ENCODE measurements at places on chromosomes 16 and 17.

DNA sequence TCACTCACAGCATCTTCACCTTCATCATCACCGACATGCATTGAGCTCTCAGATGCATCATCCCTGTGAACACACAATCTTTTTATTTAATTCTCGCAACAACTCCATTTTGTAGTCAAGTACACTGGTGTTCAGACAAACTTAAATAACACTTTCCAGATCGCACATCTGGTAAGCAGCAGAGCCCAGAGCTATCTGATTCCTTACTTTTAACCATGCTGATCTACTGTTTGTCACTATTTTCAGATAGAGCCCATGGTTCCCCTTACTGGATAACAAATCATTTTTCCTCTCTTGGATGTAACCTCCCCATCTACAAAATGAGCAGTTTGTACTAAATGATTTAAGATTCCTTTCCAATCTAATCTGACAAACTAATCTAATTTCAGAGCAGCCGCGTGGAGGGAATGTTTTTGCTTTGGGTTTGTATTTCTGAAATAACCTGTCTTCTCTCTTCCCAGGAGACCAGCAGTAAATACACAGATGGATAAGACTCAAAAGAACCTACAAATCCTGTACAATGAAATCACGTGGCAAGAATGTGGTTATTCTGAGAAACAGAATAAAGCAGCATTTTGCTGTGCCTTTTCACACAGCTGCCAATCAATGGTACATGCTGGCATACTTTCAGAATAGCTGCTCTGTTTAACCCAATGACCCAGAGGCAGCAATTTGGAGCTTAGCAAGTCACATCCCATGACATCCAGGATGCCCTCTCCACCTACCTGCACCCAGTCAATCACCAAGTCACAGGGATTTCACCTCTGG, 72.9 kb upstream of the CCL2 start:
- no peak for DNase-seq

DNA sequence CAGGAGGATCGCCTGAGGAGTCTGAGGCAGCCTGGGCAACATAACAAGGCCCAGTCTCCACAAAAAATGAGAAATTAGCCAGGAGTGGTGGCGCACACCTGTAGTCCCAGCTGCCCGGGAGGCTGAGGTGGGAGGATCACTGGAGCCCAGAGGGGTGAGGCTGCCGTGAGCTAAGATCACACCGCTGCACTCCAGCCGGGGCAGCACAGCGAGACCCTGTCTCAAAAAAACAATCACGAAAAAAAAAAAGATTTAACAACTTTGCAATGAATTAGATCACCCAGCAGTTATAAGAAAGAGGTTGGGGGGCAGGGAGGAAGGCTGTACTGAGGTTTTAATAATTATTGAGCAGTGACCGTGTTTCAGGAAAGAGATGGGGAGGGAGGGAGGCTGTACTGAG, 49.4 kb downstream of the RPH3AL start:
- no peak for DNase-seq

DNA sequence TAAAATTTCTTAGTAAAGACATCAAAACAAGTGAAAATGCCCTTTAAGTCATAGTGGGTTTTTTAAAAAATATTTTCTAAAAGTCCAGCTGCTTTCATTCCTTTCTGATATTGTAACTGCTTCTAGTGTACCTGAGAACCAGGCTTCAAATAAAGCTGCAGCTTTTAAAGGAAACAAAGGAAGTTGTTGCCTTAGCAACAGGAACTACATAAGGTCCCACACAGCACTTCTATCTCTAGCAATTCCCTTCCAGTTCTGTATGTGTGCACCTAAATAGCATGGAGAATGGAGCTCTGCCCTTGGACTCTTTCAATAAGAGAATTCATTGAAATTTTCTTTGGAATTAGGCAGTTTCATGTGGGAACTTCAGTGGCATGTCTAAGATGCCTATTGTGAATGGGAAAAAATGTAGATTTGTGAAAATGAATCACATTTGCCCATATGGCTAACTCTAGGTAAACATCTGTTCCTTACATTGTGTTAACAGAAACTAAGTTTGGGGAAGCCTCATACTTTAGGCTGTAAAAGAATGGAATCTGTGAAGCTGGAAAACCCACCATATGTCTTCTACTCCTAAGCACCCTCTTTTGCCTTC, 206.4 kb downstream of the KIF2B start:
- DNase-seq = no peak

GRCh38 chr16:30482366-30482765, 9.8 kb downstream of the ITGAL start:
- no peak for DNase-seq

DNA sequence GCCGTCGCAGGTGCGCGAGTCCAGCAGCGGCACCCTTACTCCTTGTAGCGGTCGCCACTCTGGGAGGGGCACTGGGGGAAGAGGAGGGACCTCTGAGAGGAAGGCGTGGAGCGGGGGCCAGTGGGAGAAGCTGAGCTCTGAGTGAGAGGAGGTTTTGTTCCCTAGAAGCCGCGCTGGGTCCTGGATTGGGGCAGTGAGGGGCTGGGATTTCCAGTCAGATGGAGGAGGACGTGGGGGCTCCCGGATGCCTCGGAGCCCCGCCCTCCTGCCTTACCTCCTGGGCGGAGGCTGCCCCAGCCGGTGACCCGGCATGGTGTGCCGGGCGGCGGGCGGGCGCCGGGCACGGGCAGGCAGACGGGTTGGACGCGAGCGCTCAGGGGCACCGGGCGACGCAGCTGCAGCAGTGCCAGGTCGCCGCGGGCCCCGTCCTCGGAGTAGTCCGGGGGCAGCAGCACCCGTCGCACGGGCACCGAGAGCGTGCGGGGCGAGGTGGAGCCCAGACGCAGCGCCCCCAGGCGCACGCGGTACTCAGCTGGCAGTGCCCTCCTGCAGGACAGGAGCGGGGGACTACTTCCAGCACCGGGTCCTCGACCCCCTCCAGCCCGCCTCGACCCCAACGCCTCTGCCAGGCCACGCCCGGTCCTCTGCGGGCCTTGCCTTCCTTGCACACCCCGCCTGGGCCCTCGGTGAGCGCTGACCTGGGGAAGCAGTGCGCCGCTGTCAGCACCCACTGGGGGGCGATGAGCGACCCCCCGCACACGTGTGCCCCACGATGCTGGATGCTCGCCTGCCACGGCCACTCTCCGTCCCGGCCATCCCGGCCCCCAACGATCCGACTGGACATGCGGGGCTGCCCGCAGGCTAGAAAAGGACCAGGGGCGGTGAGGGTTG, 2.0 kb downstream of the PRSS33 start:
- DNase-seq = no peak
